Astrocyte (in vitro differentiated cells and primary cell): ENCODE measurements at places on chromosomes 4 and X. TPM values are rescaled to one million over a fixed set of nuclear protein-coding genes. Genes with fewer than 3 reads are reported as not detected.
A peak's percentile ranks its signal among the peaks of the same experiment; 100 is the strongest.

The ESX1 gene
- 0.48 and 0.84 TPM in 2 replicates for total RNA-seq

The CYBB gene
- not detected in 2 replicates for total RNA-seq

The RAB40AL gene
- 0.25 TPM in 1 of 2 replicates, not detected in the other for total RNA-seq

The TMEM35A gene
- total RNA-seq, result 0.77 and 0.89 TPM in 2 replicates

The ARR3 gene
- total RNA-seq, result not detected in 2 replicates

The NXF2 gene
- total RNA-seq, result not detected in 2 replicates

The RBM47 gene
- total RNA-seq, result 2.3 and 2.9 TPM in 2 replicates

The ADH6 gene
- total RNA-seq, result not detected in 2 replicates

GRCh38 chrX:125627676-125628075, 308.0 kb downstream of the TEX13C start:
- DNase-seq, result no peak

DNA sequence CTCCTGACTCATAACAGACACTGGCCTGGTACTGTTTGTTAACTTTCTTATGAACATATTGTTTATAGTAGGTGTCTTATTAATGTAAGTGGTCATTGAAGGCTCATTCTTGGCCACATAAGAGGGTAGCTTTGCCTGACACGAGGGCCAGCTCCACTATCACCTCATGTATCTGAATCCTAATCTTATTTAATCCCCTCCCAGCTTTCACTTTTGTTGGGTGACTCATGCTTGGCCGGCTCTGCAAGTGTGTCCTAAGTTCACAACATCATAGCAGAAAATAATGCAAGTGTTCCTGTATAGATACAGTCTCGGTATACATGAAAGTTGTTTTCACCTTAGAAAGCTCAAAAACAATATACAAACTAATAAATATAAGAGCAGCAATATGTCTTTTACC, 283.8 kb downstream of the IQCM start:
- peak; percentile 42 for DNase-seq

GRCh38 chrX:133857640-133858269, 127.6 kb downstream of the GPC3 start:
- no peak for DNase-seq

DNA sequence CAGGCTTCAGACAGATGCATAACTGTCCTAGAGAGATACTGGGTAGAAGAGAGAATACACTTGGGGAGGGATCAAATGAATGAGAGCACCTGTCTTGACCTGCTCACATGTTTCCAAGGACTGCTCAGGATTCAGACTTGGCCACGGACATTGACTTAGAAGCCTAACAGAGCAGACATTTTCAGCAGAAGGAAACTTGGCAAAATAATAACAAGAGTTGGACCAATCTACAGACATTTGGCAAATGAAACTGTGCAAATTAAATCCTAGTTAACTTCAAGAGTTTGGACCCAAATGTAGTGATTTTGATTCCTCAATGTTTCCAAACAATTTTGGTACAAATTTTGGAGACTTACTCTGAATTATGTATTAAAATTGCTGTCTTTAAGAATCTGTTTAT, 223.9 kb downstream of the CAMK2D start:
- DNase-seq, result no peak

GRCh38 chrX:11129534-11130105, 18.5 kb downstream of the HCCS start:
- no peak for DNase-seq

DNA sequence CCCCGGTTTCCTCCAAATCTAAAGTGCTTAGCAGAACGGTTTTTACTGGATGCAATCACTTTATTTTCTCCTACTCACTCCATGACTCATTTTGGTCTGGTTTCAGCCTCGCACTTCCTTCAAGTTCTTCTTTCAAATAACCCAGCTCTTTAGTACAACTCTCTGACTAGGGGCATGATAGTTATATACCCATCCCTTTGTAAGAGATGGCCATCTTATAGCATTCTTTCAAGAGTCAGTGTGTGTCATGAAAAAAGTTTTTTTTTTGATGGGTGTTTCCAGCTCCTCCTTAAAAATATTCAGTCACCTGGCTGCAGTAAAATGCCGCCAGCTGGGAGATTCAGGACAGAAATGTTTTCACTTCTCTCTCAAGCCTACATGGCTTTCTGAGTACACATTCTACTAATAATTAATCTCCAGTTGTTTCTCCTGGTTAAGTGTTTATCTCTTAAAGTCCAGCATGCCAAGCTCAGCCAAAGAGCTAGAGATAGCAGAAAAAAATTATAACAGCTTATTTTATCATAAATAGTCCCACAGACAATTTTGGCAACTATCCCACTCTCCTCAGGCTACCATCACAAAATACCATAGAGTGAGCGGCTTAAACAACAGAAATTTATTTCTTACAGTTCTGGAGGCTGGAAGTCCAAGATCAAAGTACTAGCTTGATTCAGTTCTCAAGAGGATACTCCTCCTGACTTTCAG, 139.3 kb downstream of the GASK1B start:
- DNase-seq, result peak; percentile 78

GRCh38 chrX:39000802-39001201, 199.5 kb downstream of the MID1IP1 start:
- DNase-seq, result no peak

DNA sequence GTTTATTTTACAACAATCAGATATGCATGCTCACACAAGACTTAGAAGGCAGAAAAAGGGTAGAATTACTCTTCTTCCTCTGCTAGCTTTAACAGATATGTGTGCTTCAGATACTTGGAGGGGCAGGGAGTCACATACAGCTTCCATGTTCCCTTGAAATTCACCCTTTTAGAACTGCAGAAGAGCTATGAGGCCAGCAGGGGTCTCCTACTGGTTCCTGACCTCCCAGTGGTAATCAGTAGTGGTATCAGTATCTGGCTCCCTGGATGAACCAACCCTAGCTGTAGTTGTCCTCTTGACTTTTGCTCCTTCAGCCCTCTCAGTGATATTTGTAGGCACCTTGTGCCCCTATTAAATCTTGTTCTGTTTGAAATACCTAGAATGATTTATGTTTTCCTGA, 81.5 kb downstream of the RCHY1 start:
- DNase-seq, result no peak

- DNase-seq, result no peak
Measured at GRCh38 chrX:17495052-17495451, 120.1 kb downstream of the NHS start.

DNA sequence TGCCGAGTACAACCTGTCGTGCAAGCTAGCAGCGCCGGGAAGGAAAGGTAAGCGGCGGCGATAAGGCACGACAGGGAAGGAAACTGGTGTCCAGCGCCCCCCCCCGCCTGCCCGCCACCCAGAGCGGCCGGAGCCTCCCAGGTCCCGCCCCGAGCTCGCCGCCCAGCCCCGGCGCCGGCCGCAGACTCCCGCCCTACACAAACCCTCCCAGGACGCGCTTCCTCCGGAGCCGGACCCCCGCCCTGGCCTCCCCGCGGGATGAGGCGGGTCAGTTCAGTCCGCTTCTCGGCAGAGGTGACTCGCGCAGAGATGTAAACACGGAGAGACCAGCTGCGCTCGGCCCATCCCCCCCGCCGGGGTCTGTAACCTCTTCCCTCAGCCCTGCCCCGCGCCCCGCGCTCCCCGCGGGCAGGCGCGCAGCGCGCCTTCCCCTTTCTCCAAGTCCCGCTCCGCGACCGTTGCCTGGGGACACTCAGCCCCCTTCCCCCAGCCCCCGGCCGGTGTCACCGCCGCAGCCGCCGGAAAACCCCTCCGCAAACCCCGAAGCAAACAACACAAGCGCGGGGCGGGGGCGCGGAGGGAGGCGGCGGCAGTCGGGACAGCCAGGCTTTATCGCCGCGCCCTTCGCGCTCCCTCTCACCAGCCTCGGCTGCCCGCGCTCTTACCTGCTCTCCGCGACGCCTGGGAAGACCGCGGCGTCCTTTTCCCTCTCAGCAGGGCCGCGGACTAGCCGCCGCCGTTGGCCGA, 543 bp downstream of the ELF2 start:
- peak; percentile 53 for DNase-seq

DNA sequence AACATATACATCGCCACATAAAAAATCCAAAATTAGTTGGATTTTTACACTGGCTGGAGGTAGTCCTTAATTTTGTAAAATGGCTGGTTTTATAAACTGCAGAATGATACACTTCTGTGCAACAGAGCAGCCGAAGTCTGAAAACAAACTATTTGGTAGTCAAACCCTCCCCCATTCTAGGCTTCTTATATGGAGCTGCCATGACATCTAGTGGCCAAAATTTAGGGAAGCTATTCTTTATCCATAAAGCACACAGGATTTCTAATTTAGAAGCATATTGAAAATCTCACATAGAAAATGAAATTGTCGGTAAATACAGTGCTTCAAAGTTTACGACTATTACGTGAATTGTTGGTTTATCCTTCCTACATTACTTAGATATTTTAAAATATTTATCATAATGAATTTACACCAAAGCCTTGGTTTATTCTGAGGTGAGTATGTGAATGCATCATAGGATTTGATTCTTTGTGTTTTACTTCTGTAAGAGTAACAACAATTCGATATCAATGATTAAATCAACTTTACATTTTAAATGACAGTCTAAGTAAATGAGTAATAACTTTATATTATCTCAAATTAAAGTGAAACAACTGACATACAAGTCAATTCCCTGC, 113.4 kb upstream of the FAM241A start:
- DNase-seq, result peak; percentile 31

DNA sequence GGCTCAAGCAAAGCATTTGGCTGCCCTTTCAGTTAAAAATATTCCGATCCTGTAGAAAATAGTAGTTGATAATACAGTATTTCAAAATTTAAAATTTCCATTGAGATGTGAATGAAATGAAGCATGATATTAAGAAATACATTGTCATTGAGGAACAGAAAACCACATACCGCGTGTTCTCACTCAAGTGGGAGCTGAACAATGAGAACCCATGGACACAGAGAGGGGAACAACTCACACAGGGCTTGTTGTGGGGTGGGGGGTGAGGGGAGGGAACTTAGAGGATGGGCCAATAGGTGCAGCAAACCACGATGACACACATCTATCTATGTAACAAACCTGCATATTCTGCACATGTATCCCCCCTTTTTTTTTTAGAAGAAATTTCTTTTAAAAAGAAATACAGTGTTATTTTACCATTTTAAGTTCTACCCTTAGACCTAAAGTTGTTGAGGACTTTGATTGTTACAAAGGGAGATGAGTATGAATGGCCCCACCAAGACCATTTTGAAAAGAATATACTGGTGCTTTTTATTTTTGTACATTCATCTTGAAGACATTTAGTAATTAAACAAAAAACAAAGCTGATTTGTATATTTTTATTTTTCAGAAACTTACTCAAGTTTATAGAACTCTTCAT, 52.0 kb upstream of the IL13RA1 start:
- DNase-seq, result no peak

DNA sequence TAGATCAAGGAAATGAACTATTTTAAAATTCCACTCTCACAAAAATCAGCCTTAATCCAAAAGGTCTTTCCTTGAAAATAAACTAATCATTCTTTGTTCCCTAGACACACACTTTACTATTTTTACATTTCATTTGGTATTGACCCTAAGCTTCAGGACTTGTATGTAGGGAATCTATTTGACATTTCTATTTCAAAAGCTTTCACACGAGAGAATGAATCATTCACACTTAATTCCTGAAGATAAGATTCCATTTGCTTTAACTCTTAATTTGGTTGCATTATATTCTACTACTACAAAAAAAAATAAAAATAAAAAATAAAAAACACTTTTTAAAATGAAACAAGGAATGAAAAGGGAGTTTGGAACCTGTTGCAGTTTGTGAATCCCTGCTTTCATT, 43.7 kb downstream of the EDNRA start:
- DNase-seq, result peak; percentile 12

DNA sequence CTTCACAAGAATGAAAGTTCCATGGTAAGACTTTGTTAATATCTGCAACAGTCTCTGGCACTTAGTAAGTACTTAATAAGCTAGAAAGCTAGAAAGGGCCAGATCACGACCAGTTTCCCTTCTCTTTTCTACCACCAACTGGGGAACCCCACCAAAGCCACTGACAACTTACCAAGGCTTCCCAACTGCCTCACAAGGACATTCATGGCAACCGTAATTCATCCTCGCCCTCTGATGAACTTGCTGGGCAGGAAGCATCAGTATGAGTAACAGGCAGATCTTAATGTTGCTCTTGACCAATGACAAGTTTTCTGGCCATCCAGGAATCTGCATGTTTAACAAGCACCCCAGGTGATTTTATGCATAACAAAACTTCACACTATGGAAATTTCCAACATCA, 23.2 kb upstream of the ZCCHC13 start:
- DNase-seq, result no peak

DNA sequence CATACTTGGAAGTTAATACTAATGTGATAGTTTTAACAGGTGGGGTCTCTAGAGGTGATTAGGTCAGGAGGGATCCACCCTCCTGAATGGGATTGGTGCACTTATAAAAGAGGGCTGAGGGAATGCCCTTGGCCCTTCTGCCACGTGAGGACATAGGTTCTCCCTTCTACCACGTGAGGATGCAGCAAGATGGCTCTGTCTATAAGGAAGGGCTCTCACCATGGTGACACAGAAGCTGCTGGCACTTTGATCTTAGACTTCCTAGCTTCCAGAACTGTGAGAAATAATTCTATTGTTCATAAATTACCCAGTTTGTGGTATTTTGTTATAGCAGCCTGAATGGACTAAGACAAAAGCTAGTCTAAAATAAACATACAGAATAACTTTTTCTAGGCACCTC, 1.0 kb downstream of the AADAT start:
- DNase-seq, result no peak
